ENCODE measurements at places on chromosomes 6 and 20.

DNA sequence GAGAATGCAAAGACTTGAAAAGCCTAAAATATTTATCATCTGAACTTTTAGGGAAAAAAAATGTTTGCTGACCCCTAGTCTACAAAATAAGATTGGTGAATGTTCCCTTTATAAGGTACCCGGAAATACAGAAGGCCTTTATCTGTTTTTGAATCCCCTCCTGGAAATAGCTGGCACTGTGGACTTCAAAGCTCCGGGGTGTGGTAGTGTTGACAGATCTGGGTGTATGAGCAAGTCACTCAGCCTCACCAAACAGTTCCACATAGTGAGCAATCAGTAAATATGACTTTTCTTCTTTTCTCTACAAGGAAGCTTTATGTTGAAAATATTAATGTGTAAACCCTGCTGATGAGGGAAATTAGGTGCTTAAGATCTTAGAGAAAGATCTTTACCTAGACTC lies 29.2 kb upstream of the HTR1B start:
- no peak for DNase-seq

DNA sequence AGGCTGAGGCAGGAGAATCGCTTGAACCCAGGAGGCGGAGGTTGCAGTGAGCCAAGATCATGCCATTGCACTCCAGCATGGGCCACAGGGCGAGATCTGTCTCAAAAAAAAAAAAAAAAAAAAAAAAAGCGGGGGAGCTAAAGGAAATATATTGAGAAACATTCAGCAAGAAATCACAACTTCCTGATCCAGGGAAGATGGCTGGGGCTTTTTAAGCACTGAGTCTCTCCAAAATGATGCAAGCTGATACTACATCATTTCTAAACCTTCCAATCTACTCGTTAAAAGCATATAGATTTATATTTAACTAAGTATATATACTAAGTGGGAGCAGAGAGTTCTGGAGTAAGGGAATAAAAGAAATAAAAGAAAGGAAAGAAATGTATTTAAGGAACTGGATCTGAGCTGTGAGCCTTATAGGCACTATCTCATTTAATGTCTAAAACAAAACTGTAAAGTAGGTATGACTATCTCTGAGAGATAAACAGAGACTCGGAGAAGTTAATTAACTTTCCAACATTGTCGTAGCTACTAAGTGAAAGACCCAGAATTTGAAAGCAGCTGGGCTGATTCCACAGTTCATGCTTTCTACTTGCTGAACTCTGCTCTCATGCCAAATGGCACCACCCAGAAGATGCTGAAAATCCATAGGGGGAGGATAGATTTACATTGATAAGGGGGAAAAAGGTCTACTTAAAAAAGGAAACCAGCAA lies 215.0 kb upstream of the MARCKS start:
- DNase-seq = no peak

DNA sequence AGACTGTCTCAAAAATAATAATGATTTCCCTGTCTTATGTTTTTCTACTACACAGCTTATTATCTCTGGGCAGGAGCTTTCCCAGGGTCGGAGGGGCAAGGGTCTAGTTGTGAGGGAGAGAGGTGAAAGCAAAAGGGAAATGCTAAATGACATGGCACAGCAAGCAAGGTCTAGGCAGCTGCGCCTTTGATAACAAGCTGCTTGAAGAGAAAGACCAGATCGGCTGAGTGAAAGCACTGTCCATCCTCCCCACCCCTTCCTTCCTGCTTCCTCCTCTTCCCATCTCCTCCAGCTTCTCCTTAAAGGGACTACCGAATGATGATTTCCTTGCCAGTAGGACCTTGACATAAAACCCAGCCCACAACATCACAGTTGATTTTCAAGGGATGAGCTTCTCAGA lies 158.1 kb upstream of the AKAP12 start:
- DNase-seq = peak; percentile 29

- no peak for DNase-seq
Observed at GRCh38 chr20:45873409-45874103, 7.5 kb upstream of the ZSWIM1 start.

- DNase-seq = no peak
Observed at GRCh38 chr6:107735906-107736635, 88.0 kb downstream of the SCML4 start.

GRCh38 chr6:97438011-97438671 lies 155.1 kb upstream of the MMS22L start:
- DNase-seq = no peak

DNA sequence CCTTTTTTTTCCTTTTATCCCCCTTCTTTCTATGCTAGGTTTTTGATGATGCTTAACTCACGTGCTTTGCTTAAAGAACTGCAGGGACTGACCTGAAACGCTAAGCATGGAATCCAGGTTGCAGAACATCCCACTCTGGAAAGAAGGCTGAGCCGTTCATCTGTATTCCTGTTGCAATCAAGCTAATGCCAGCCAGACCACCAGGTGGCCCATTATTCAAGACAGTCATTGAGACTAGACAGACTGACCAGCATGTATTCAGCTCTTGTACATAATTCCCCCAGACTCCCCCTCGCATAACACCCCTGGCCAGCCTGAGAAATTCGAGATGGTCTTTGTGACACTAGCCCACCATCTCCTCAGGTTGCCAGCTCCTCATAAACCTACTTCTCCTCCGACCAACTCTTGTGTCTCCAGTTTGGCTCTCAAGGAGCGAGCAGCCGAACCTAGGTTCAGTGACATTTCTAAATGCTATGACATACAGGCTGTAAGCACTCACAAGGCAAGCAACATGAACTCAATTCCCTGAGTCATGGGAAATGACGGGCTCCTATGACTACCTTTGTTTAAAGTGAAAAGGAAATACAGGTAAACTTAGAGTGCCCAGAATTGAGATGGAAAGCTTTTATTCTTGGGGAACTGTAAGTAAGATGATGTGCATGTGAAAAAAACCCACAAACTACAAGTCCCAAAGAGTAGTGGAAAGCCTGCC lies 309.3 kb upstream of the CDYL start:
- DNase-seq = no peak

DNA sequence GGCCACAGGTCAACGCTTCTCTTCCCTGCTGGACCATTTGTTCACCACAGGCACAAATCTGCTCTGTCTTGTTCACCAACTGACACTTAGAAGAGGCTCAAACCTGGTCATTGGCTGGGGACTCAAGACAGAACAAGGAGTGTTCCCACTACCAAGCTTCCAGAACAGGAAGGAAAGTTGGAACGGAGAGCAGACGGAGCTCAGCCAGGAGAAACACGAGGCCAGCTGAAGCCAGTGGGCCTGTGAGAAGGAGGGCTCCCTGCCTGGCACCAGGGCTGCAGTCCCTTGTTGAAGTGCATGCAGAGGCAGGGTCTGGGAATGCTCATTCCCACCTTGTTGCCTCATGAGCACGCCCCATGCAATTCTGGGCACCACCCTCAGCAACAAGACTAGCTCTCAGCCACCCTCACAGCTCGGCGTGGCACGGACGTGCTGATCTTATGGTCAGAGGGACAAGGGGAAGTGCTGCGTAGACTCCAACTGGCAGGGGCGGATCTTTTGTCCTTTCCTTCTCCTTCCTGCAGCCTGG lies 236.6 kb upstream of the QKI start:
- no peak for DNase-seq

- DNase-seq = no peak
Observed at GRCh38 chr6:107129370-107129925, 14.1 kb upstream of the BEND3 start.

GRCh38 chr20:62305149-62305764 lies 2.5 kb downstream of the ADRM1 start:
- no peak for DNase-seq

DNA sequence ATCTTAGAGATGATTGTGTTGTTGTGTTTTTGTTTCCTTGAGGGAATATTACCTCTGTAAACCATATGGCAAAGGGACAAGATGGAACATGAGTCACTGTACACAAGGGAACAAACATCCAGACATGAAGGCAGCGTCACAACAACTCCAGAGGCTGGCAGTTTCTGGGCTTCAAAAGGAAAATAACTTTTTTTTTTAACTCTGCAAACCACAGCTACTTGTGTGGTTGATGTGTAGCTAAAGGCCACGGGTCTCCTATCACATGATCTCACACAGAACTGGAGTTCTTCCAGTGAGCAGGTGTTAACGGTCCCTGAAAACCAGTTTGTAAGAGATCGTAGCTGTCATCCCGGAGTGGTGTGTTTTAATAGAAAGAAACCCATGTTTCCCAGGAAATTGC lies 33.2 kb upstream of the HBS1L start:
- DNase-seq = no peak

- peak; percentile 66 for DNase-seq
Observed at GRCh38 chr6:117906958-117907600, at the start of gene SLC35F1. Gene SLC35F1, plus strand, starts transcription at chr6:117907264.

DNA sequence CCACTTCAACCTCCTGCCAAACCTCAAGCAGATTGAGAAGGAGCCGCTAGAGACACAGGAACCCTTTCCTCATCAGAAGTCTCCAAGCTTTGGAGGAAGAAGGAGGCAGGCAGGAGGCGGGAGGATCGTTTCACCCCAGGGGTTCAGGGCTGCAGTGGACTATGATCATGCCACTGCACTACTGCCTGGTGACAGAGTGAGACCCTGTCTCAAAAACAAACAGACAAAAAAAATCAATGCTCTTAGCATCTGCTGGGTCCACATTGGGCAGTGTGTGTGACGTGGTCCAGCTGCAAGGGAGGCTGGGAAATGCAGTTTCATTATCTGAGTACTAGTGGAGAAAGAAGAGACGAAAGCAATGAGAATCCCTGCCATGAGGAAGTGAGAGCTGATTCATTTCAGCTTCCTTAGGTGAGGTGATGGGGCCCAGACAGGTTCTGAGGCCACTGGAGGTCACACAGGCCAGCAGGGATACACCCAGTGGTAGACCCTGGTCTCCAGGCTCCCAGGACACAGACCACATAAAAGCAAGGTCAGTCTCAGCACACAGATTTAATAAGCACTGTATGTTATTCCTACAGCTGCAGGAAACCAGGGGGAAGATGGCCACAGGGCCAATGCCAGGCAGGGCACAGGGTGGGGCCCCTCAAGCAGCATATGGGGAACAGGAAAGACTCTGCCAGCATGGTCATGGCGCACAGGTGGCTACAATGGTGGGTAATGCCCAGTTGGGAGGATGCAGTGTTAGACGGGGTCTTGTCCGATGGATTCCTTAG lies 4.3 kb downstream of the GFRA4 start:
- DNase-seq = peak; percentile 76

Data from SK-N-DZ (cell line).